ENCODE measurements at places on chromosomes 5 and 9.
A peak's percentile ranks its signal among the peaks of the same experiment; 100 is the strongest.

- DNase-seq = peak; percentile 72
Measured at GRCh38 chr5:34001241-34001841, 6.5 kb downstream of the AMACR start.

DNA sequence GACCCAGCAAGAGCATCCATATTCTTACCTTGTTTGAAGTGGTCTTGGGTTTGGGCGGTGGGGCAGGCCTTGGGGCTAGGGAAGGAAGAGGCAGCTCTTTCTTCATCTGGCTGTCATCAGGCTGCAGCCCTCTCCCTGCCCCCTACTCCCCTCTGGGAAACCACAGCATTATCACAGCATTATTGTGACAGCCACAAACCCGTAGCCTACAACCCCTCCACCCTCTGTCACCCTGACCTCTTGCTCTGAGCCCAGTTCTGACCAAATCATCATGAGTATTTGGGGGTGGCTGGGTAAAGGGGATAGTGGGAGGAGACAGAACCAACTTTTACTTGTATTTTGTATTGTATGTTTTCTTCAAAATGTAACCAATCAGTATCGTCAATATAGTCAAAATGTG is 94.3 kb upstream of the ARRDC3 start:
- no peak for DNase-seq

DNA sequence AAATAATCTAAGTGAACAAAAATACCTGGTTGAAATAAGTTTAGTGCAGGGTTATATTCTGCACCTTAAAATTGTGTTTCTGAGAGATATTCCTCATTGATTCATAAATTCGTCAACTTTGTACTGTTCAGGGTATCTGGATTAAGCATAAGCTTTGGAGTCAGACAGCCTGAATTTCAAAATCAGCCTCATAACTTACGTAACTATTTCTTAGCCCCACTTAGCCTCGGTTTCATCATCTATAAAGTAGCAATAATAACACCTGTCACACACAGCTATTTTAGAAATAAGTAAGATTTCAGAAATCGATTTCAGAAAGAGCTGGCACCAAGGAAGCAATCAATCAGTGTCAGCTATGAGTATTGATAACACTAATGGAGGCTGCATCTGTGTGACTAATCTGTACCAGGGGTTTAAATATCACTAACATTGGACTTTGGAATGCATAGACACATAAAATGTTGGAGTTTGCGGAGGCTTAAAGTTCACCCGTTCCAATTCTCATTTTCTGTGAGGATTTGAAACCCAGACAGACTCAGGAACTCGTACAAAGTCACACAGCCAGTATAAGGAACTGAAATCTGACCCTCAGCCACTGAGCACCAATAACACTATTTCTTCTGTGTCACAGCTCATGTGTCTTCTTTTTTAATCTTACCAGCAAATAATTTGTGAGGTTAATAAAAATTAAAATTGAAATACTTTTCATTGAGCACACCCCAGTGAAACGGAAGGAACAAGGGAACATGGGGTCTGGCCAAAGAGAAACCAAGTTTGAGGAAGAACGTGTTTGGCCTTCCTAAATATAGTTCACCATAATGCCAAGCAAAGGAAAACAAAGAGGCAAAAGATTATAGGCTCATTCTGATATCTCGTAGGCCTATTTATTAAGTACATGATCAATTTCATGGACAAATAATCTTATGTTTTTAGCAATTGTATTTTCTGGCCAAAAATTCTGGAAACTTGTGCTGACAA is 194.4 kb upstream of the PTGER4 start:
- DNase-seq = no peak

GRCh38 chr5:172043865-172044264 is 37.4 kb upstream of the FBXW11 start:
- no peak for DNase-seq

- DNase-seq = no peak
Measured at GRCh38 chr5:67378256-67378655, 181.7 kb upstream of the CD180 start.
